ENCODE measurements at places on chromosomes 7 and 10.

- no peak for DNase-seq
These were observed 123.9 kb downstream of the ADAM12 start for GRCh38 chr10:126264102-126265018.

DNA sequence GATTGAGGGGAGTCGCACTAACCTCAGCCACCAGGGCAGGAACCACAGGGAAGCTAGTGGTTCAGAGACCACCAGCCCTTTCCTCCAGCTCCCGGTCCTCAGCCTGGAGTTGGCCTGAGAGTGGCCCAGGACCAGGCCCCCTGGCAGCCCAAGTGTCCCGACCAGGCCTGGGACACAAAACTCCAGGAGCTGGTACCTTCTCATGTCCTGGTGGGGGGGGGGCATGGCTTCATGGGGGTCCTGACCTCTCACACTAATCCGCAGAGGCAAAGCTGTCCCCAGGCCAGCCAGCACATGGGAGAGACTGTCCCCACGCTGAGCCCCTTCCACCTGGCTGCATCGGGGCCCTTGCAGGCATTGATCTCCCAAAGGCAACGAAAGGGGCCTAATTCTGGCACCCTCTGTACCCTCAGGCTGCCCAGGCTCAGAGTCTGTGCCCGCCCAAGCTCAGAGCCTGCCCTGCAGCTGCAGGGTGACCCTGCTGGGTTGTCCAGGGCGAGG is 28.2 kb downstream of the GPRIN2 start:
- no peak for DNase-seq

GRCh38 chr10:118246332-118247295 is 95.5 kb downstream of the FAM204A start:
- DNase-seq: no peak

DNA sequence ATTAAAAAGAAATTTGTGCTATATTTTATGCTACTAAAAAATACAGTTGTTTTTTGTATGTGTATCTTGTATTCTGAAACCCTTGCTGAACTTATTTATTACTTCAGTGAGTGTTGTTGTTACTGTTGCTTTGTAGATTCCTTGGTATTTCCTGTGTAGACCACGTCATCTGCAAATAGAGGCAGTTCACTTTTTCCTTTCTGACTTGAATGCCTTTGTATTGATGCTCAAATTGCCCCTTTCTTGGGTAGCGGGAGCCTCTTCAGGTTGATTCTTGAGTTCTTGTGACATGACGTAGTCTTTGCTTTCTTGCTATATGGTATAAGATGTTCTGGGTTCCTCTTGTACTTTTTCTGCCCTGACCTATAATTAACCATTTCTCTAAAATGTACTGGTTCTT is 504.1 kb downstream of the SDK1 start:
- no peak for DNase-seq

Data from LoVo (cell line).